ENCODE measurements at places on chromosomes 6 and 20. TPM values are rescaled to one million over a fixed set of nuclear protein-coding genes. Genes with fewer than 3 reads are reported as not detected.

Gene CAGE1
- total RNA-seq = 0.15 TPM

DNA sequence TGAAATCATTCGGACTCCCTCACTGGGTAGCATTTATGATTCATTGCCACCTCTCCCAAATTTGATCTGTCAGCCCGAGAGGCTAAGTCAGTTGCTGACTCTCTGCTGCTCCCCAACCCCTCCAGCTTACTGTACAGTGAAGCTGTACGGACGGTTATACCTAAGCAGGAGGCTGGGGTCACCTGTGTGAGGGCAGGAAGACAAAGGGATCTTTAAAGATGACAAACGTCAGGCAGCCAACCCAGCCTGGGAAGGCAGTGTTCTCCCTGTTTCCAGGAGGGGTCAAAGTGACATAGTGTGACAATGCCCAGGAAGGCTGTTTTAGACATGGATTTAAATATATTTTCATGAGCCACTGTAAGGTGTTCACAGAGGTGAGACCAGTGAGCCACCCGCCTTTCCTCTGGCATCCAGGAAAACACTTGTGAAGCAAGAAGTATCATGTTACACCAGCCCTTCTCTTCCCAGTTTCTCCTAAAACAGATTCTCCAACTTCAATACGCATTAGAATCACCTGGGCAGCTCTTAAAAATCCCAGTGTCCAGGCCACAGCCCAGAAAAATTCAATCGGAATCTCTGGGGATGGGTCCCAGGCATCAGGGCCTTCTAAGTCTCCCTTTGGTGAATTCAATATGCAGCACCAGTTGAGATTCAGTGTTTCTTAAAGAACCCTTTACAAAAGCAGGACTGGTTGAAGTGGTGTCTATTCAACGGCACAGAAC lies 6.8 kb upstream of the PAX1 start:
- DNase-seq = no peak

Gene RAMACL
- total RNA-seq = 7.8 TPM

- DNase-seq = no peak
Measured at GRCh38 chr20:41334036-41334435, 6.6 kb upstream of the LPIN3 start.

DNA sequence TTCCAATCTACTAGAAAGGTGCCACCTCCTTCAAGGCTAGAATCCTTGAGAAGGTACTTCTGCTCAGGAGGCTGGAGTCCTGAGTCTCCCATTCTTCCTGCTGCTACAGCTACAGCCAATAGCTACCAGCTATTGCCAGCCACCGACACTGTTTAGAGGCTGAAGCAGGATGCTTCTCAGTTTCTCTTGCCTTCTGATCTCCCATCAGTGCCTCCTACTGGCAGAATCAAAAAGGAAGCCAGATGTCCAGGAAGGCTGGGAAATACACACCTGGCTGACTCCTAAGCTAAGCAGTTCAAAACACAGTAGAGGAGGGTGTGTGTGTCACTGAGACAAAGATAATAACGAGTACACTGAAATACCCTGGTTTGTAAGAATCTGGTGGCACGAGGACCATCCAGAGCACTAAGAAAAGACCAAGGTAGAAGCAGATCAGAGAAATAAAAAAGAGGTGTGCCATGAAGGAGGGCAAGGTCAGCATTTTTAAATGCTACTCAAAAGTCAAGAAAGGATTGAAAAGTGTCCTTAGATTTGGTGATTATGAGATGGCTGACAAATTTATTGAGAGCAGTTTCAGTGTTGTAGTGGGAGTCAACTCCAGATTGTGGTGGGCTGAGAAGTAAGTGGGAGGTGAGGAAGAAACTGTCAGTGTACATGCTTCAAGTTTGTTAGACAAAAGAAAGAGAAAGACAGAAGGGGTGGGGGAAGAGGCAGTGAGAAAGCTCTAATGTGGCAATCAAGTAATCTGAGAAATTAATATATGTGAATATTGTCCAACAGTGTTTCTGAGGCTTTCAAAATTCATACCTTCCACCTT lies 2.3 kb upstream of the HLA-DMA start:
- DNase-seq = no peak

All from lung (tissue), 17 donors.